Activated T-cell treated with anti-CD3 and anti-CD28 coated beads for 48 hours (primary cell): ENCODE measurements at places on chromosomes 13 and 19.
A peak's percentile ranks its signal among the peaks of the same experiment; 100 is the strongest.

DNA sequence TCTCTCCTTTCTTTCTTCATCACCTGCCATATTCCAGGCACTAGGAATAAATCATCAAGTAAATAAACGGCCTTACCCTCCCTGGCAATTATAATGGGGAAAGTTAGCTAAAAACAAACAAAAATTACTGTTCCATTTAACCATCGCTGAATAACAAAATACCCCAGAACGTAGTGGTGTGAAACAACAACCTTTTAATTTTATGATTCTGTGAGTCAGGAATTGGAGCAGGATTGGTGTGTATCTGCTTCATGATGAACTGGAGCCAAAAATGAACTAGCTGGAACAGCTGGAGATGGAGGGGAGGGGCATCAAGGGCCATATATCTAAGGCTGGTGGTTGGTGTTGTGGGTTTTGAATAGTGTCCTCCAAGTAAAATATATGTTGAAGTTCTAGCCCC, 3.7 kb upstream of the CADM4 start:
- DNase-seq = no peak

GRCh38 chr19:46975011-46975924, 44.4 kb upstream of the NPAS1 start:
- no peak for DNase-seq

DNA sequence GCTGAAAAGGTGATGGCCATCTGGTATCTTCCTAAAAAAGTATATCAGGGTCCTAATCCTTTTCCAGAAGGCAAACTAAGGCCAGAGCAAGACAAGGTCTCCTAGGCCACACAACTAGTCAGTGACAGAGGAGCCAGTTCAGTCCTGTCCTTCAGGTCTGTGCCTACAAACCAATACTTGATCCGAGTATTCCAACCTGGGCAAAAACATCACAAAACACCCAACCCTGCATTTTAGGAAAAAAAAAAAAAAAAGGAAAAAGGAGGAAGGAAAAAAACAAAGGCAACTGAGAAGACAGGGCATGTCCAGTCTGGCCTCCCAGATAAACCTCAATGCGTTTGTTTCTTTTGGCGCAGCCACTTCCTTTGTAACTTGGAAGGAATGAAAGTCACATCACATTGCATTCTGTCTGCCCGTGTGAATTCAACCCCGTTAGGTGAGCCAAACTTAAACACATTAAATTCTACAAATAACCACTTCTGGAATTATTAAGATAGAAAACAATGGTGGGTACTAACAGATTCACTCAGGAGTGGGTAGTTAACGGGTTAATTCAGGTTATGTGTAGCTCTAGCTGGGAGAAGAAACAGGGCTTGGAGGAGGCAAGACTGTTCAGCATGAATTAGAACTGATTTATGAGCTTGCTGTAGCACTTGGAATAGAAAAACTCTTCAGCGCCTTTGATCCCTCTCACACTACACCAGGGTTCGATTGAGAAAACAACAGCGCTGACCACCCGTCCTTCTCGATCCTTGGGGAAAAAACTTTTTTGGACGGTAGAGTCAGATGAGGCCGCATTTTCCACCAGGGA, 43.0 kb upstream of the HNRNPA1L2 start:
- DNase-seq = no peak

DNA sequence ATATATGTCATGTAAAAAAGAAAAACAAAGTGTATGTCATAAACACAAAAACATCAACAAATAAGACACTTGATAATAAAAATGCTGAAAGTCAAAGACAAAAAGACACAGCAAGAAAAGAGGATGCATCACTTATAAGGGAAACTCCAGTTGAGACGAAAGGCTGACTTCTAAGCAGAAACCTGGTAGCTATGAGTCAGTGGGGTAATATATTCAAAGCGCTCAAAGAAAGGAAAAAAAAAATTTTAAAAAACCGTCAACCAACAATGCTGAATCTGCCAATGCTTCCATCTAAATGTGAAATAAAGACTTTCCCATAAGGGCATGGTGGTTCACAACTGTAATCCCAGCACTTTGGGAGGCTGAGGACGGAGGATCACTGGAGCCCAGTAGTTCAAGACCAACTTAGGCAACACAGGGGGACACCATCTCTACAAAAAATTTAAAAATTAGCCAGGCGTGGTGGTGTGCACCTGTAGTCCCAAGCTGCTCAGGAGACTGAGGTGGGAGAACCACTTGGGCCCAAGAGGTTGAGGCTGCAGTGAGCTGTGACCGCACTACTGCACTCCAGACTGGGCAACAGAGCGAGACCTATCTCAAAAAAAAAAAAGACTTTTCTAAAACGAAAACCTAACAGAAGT, 24.0 kb downstream of the USP12 start:
- no peak for DNase-seq

DNA sequence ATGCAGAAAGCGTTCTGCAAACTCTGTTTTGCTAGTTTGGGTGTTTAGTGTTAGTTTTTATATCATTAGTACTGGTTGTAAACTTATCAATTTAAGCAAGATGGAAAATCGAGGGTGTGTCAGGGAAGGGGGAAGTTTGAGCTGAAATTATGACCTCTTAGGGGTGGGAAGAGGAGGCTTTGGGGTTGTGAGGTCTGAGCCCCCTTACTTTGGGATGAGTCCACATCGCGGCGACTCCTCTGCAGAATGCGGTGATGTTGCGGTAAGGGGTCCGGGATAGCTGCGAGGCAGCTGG, 743 bp upstream of the NDUFS7 start:
- DNase-seq = no peak

DNA sequence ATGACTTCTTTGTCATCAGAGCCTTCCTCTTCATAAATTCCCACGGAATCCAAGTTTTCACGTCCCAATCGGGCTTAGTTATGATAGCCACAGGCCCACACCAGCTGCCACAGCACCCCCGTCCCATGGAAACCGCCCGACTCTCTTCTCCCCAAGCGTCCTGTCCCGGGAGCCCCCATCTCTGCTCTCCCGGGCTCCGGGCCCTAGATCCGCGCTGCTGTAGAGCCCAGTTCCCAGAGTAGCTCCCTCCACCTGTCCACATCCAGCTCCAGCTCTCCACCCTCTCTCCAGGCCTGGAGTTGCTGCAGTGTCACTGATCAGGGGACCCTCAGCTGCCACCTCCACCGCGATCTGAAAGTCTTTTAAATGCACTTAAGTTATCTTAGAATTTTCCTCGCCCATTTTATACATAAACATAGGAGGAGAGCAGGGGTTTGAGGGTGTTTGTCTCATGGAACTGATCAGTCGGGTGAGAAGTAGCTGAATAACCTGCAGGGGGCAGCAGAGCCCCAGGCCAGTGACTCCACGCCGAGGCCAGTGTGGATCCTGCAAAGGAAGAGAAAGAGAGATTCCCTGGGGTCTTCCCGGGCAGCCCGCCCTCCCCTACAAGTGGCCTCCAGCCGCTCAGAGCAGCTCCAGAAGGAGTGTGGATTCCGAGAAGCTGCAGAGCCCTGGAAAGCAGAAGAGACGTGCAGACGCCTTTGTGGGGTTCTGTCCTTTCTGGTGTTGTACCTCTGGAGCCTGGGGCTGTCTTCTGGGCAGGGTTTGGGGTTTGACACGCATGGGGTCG, 1.1 kb upstream of the ZNF763 start:
- DNase-seq = peak; percentile 63

DNA sequence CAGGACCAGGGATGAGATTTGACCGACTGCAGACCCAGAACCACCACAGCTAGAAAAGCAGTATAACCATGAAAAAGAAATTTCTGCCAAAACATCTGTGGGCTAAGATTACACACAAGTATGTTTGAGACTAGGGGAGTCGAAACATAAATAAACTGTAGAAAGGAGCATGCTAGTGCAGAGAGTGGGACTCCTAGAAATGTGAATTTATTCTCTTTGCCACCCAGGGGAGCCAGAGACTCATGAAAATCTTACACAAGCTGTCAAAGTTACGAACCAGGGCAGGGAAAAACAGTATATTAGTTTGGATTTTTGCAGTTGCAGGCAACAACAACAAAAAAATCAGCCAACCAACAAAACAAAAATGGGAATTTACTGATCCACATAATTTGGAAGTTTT, 12.3 kb upstream of the HSPH1 start:
- DNase-seq = no peak

GRCh38 chr19:704447-704741, 4.3 kb upstream of the PALM start:
- no peak for DNase-seq

DNA sequence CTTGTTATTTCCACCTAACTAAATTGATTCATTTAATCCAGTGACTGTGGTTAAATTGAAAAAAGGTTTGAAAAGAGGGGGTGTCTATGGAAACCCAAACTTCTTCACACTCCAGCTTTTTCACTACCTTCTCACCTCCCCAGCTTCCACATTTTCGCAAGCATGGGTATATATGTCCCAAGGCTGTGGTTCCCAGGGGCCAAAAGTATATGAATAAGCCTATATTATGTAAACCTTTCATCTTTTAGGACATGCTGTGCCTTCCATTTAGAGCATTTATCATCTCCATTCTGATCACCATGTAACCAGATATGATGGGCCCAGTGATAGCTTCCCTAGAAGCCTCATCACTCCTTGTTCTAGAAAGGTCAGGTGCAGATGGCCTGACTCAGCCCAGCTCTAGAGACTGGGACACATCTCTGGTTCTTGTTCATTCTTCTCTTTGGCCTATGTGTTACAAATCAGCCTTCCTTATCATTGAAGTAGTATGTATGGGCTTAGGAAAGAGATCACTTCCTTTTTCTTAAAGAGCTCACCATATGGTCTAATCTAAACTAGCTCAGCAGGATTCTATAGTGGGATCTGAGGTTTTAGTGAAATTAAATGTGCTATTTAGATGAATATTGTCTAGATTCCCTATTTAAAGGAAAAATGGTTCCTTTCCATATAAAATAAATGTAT, 19.5 kb upstream of the ARL11 start:
- DNase-seq = no peak

GRCh38 chr19:13319526-13319925, 169.3 kb downstream of the IER2 start:
- DNase-seq = no peak

- DNase-seq = no peak
These were observed 263.5 kb downstream of the FOXO1 start for GRCh38 chr13:40402931-40403431.

DNA sequence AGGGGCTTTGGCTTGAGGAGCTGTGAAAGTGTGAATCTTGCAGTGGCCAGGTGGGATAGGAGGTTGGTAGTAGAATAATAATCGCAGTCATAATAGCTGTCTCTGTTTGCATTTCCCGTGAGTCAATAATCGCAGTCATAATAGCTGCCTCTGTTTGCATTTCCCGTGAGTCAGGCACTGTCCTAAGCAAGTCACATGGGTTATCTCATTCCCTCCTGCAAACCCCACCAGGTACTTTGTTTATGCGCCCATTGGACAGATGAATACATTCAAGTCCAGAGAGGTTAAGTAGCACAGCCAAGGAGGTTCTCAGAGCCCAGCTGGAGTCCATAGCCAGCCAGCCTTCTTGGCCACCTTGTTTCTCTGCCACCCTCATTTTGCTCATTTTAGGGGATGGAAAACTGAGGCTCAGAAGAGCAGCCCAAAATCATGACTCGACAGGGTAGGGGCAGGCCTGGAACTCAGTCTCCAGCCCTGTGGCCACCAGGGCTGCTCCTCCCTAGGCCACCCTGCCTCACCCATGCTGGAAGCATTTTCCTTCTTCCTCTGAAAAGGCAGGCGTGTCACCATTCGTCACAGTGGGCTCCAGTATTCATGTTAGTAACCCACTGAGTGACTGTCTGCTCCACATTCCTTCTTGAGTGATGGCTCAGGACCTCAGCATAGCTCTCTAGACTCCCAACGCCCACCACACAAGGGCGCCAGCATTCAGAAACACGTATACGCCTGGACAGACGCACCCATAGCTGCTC, 206.2 kb downstream of the URI1 start:
- DNase-seq = no peak

DNA sequence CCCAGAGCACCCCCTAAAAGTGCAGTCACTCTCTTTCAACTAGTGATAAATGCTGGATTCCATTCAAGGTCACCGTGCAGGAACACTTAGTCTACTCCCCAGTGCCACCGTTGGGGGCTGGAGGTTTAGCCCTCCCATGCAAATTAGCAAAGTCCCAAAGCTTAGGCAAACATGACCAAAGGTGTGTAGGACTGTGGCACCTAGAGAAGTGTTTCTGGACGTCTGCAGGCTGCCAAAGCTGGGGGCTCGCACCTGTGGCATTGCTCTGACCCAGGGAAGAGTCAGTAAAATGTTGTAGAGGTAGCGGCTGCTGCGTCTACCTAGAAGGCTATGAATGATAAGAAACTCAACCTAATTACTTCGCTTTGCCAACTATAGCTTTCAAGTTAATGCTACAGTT, 13.9 kb downstream of the COL4A1 start:
- DNase-seq = no peak

DNA sequence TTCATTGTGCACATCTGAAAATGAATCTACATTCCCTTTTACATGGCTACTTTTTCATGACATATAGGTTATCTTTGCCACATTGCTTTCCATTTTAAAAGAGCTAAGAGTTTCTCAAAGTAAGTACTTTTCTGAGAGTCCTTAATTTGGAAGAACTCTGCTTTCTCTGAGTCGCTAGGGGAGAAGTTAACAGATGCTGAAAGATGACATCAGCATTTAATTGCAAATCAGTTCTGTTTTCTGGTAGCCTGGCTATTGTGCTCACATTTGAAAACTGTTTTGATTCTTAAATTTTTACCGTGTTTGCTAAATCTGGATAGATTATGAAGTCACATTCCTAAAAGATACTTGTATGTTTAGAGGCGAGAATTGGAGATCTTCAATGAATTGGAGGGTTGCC, 107.7 kb upstream of the C1QTNF9B start:
- no peak for DNase-seq

DNA sequence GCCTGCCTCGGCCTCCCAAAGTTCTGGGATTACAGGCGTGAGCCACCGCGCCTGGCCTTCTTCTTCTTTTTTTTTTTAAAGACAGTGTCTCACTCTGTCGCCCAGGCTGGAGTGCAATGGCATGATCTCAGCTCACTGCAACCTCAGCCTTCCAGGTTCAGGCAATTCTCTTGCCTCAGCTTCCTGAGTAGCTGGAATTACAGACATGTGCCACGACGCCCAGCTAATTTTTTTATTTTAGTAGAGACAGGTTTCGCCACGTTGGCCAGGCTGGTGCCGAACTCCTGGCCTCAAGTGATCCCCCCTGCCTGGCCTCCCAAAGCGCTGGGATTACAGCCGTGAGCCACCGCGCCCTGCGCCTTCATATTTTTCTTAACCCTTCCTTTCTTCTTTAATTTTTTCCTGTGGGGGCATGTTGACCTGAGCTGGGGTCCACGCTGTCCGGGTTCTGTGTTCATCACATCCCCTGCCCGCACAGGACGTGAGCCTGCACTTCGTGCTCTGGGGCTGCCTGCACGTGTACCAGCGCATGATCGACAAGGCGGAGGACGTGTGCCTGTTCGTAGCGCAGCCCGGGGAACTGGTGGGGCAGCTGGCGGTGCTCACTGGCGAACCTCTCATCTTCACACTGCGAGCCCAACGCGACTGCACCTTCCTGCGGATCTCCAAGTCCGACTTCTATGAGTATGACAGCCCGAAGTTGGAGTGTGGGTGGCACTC, 14.1 kb downstream of the PNPLA6 start:
- no peak for DNase-seq
